NCI-H1105 (cell line): ENCODE measurements at places on chromosomes 1 and 21.

GRCh38 chr1:27650539-27651175 lies 15.7 kb upstream of the FGR start:
- no peak for DNase-seq

GRCh38 chr1:164922585-164922984 lies 363.6 kb downstream of the PBX1 start:
- peak; percentile 37 for DNase-seq

- DNase-seq = no peak
Measured at GRCh38 chr21:43829161-43829560, 35.9 kb upstream of the AGPAT3 start.

- DNase-seq = no peak
Measured at GRCh38 chr1:48469616-48470480, 2.2 kb downstream of the SPATA6 start.

GRCh38 chr1:215489771-215490565 lies 77.1 kb upstream of the KCTD3 start:
- no peak for DNase-seq
